ENCODE measurements at places on chromosomes 13 and 19. TPM values are rescaled to one million over a fixed set of nuclear protein-coding genes. Genes with fewer than 3 reads are reported as not detected.

Gene ZNF546
- 5.4 TPM for total RNA-seq

Gene TLE6
- total RNA-seq, result 10.4 TPM

Gene ZNF573
- 9.8 TPM for total RNA-seq

Gene THSD8
- total RNA-seq, result 4.6 TPM

Gene ZNF418
- 6.4 TPM for total RNA-seq

Gene TEX101
- not detected for total RNA-seq

Gene GNG8
- total RNA-seq, result not detected

Gene RPL28
- total RNA-seq, result 362 TPM

Gene F2RL3
- 21.3 TPM for total RNA-seq
